NT2/D1 (cell line): ENCODE measurements at places on chromosomes 1 and 21.

DNA sequence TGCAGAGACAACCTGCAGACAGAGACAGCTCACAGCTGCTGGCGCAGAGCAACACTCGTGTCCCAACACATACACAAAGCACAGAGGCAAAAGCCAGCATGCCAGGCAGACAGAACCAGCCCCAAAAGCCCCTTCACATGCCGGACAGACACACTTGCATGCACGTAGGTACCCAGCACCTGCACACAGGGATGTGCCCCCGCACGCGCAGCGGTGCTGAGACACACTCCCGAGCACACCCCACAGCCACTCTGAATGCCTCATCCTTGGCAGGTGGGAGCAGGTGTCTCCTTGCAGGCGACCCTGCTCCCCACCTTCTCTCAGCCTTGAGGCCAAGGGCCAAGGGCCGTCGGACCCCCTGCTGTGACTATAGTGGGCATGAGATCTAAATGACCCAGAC is 41.2 kb upstream of the ZC3H12A start:
- no peak for DNase-seq

GRCh38 chr1:44650159-44650831 is 24.0 kb downstream of the TMEM53 start:
- DNase-seq = no peak

GRCh38 chr1:218656301-218657037 is 311.3 kb downstream of the TGFB2 start:
- no peak for DNase-seq

GRCh38 chr1:180507795-180508724 is 5.7 kb upstream of the ACBD6 start:
- DNase-seq = no peak

- no peak for DNase-seq
Observed at GRCh38 chr1:164668491-164669400, 109.8 kb downstream of the PBX1 start.

DNA sequence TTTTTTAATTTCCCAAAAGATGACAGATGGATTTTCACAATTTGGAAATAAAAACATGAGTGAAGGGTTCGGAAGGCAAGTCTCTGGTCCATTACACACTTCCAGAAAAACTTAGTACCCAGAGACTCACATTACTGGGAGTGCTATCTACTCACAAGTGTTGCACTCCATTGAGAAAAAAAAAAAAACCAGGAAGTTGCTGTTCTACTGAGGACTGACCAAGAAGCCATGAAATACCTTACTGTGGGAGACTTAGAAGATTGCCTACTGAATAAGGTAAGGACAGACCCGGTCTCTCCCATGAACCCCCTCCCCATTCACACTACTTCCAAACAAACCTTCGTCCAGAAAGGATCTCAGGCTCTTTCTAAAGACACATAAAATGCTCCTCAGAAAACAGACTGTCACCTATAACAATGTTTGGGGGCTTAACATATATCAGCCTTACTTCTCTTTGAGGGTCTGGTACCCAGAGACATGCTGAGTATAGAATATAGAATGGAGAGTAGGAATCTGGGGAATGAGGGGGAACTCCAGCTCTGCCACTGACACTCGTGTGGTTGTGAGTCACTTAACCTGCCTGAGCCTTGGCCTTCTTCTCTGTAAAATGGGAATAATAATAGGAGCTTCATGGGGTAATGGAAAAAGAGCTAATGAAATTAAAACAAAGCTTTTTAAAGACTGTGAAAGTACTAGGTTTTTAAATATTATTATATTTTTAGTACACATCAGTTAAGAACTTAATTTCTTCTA is 1.4 kb downstream of the MAB21L3 start:
- no peak for DNase-seq

DNA sequence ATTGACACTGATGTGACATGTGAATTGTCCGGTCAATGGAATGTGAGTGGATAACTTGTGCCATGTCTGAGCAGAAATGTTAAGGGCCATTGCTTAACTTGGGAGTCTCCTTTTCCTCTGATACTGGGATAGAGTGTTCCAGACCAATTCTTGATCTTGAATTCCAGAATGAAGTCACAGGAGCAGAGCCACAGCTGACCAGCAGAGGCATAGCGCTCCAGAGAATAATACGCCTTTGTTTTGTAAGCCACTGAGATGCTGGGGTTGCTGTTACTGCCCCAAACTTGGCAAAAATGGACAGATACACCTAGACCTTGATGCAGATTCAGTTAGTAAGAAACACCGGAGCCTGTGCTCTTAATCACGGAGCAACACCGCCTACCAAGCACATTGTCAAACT is 6.3 kb downstream of the KCNJ6 start:
- no peak for DNase-seq

- DNase-seq = no peak
Observed at GRCh38 chr1:45886229-45886628, 82.8 kb downstream of the MAST2 start.

DNA sequence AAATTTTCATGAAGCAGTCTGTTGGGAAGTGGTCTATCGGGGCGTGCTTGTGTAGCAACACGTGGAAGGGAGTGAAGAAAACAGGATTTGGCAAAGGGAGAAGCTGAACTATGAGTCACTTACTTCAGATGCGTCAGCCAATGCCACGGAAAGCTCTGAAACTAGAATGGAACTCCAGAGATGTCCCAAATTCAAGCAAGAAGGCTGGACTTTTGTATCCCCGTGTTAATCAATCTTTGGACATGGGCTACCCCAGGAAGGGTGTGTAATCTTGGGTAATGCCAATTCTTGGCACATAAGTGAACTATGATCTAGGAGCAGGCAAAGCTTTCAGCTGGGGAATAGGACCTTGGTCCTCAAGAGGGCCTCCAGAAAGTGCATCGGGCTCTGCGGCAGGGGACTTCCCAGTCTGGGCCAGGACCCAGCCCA is 102.6 kb downstream of the ADSS2 start:
- DNase-seq = no peak

DNA sequence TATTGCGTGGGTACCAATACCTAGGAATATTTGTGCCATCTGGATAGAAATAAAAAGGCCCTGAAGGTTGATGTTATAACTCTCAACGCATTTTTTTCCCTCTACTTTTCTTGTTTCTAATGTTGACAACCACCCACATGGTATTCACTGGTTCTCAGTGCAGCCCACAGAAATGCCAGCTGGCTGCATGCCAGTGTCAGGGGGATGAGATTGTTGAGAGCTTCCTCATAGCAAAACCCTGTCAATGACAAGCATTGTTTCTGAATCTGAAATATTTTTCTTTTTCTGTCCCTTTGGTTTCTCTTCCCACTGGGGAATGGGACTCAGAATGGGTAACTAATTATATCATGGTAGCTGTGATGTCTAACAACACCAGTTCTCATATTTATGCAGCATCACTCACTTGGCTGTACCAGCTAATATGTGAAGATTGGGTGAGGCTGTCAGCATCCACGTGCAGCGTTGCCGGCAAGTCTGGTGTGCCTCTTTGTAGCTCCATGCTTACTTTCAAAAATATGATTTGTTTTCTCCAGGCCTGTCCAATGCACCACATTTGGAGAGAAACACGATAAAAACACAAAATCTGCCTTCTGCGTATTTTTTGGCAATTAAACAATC is 284.6 kb downstream of the PTBP2 start:
- DNase-seq = no peak

DNA sequence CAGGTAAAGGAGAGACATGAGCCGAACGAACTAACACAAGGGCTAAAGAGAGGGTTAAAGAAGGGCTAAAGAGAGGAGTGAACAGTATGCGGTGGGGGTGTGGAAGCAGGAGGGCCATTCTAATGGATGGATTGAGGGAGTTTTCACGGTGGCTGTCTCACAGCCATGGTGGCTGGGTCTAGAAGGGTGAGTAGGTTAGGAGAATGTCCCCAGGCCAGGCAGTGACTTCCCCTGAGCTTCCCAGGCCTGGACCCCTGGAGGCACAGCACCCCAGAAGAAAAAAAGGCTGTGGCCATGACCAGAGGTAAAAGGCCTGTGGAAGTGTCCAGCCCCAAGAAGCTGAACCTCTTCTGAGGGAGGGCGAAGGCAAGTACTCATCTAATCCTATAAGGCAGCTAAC is 3.6 kb downstream of the FNDC5 start:
- DNase-seq = no peak

- DNase-seq = no peak
Observed at GRCh38 chr1:35122311-35122710, 43.1 kb downstream of the ZMYM1 start.

DNA sequence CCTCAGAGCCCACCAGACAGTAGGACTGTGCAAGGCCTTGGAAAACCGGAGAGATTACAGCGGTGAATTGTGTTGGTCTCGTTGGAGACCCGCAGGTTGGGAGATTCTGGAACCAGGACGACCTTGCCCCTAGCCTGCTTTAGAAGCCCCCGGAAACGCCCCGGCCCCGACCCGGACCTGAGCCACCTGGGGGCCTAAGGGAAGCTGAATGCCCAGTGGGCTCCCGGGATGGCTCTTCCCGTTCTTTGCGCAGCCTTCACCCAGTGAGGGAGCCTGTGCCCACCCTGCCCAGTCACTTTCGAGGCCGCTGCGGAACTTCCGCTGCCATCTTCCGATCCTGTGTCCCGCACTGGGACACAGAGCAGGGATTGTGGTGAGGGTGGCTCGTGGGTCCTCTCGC is 254.4 kb downstream of the FAM72C start:
- DNase-seq = no peak

- DNase-seq = no peak
Observed at GRCh38 chr21:18164483-18164882, 80.2 kb upstream of the CHODL start.

DNA sequence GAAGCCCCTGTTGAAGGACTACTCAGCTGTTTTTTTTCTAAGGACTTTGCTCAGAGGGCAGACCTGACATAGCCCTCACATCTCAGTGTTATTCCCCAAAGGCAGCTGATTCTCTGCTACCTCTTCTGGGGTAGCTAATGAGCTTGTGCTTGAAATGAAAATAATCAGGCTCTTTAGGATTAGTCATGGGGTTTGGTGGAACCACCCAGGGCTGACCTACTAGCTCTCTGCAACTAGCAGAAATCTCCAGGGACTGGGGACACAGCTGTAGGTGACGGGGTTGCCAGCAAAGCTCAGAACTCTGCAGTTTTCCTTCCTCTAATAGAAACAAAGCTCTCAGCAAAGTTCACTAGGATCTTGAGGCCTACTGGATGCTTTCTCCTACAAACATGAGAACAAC is 106.4 kb upstream of the BCL9 start:
- DNase-seq = no peak

- DNase-seq = peak; percentile 42
Observed at GRCh38 chr21:29499734-29500343, 201.1 kb downstream of the BACH1 start.

DNA sequence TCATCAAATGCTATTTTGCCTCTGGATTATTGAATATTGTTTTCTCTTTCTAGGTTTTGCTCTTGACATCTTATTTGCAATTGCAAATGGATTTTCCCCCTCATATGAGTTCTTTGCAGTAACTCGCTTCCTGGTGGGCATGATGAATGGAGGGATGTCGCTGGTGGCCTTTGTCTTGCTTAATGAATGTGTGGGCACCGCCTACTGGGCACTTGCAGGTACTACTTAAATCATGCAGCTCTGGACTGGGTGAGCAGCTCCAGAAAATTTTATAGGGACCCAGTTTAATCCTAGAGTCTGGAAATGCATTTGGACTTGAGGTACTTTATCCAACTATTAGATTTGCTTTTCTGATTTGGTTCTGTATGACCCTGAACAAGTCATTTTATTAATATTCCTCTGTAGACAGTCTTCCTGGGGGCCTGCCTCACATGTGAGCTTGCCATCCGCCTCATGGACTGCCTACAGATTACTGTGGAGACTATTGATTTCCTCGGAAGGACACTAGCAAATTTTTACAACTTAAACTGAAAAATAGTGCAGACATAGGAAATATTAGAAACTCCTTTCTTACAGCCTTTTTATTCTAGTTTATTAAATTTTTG is 44.5 kb downstream of the SLC22A15 start:
- DNase-seq = peak; percentile 93

GRCh38 chr1:38670544-38671122 is 188.9 kb downstream of the RRAGC start:
- DNase-seq = no peak

- DNase-seq = no peak
Observed at GRCh38 chr1:192573499-192573898, 2.1 kb upstream of the RGS1 start.

DNA sequence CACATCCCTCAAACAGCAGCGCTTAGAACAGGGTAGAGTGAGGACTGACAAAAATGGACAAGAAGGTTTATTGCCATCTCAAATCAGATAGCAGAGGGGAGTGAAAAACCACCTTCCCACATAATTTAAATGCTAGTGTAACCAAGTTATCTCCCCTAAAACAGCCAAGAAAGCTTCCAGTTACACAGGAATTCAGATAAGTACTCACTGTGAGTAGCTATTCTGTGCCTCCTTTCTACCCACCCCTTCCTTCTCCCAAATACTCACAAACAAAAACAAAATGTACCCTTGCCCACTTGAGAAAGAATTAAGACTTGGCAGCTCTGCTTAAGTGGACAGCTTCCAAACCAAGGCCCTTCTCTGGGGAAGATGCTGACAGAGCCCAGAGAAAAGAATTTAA is 9.1 kb downstream of the OTUD7B start:
- no peak for DNase-seq

- DNase-seq = no peak
Observed at GRCh38 chr1:183588827-183589226, 1.4 kb downstream of the NCF2 start.

DNA sequence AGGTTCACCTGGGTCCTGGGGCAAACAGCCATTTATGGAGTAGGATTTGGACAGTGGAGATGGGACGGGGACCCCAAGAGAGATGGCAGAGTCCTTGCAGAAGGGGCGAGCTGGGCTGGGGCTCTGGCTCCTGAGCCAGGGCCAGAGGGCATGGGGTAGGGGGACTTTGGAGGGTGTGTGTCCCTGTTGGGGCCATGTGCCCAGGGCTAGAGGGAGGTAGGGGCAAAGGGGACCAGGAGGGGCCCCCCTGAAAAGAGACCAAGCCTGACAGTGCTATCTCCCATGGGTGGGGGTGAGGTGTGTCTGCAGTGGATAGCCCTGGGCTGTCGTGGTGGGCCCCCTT is 92.3 kb downstream of the TRIM11 start:
- DNase-seq = no peak

GRCh38 chr1:227318853-227319607 is 738 bp upstream of the CDC42BPA start:
- DNase-seq = peak; percentile 91

GRCh38 chr1:112464501-112464900 is 44.3 kb upstream of the WNT2B start:
- no peak for DNase-seq

GRCh38 chr1:237492359-237492758 is 398.4 kb downstream of the ZP4 start:
- peak; percentile 23 for DNase-seq

DNA sequence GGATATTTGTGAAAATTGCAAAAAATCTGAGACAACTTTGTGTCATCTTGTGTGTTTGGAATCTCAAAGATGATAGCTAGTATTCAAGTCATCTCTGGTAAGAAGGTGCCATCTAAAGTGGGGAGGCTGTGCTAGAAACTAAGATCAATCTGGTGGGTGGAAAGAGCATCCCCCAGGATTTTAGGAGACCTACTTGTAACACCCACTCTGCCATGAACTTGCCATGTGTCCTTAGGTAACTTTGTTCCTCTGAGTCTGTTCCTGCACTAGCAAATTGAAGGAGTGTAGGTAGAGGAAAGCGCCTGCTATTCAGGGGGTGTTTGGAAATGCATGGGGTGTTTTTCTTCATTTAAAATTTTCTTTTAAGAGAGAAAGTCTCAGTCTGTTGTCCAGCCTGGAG is 24.4 kb downstream of the LGR6 start:
- DNase-seq = no peak
